ENCODE measurements at places on chromosomes 3 and 15.

GRCh38 chr3:55554634-55555425, 67.7 kb upstream of the WNT5A start:
- no peak for ATAC-seq

GRCh38 chr3:87461036-87461435, 184.7 kb upstream of the POU1F1 start:
- ATAC-seq = no peak

DNA sequence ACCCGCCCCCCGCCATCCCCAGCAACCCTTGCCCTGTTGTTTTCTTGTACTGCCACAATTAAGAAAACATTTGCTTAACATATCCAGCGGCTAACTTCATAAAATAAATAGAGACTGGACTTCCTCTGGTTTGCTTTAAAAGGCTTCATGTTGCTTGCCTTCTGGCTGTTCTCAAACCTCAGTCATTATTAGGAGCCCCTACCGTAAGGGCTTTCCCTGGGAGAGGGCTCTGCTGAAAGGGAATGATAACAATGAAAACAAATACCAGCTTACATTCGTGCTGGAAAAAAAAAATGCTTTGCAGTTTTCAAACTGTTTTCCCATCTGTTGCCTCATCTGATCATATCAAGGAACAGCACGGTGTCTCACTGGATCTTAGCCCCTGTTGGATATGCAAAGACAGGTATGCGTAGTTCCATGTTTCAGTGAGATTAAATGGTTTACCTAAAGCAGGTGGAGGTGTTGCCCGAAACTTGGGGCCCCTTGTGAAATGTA, 77.2 kb upstream of the VGLL4 start:
- no peak for ATAC-seq

GRCh38 chr3:31213869-31214486, 318.7 kb upstream of the STT3B start:
- ATAC-seq = peak; percentile 16

GRCh38 chr3:14906355-14906971, 40.9 kb upstream of the NR2C2 start:
- ATAC-seq = no peak

- ATAC-seq = no peak
Measured at GRCh38 chr3:42459151-42459550, 43.3 kb upstream of the VIPR1 start.

DNA sequence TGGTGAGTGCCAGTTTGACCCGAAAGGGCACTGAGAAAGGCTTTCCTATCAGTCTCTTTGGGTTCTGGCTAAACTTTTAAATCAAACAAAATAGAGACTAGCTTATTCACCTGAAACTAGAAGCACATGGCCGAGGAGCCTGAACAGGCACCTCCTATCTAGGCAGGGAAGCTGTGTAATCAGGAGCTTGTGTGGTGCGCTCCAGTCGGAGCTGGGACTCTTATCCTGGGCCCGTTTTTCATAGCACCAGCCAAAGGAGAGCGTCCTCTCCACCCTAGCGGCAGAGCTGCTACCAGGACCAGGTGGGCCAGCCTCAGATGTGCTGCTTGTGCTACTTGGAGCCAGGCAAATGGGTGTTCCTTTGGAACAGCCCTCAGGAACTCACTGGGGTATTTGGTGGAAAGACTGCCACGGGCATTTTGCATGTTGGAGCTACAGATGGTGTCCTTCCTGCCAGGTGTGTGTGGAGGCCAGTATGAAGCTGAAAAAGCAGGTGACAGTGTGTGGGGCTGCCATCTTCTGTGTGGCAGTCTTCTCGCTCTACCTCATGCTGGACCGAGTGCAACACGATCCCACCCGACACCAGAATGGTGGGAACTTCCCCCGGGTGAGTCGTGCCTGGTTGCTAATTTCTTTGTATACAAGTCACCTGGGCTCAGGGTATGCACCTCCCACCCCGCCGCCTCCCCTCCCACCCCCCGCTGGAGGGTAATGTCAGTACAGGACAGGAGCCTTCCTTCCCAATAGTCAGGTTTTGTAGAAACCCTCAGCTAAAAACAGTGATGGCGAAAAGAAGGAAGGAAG, 833 bp downstream of the MAN2A2 start:
- peak; percentile 3 for ATAC-seq

GRCh38 chr15:101091080-101092017, 160.5 kb downstream of the CHSY1 start:
- no peak for ATAC-seq

- no peak for ATAC-seq
Measured at GRCh38 chr3:49711489-49711888, 8.0 kb downstream of the AMIGO3 start.

- ATAC-seq = no peak
Measured at GRCh38 chr3:128338536-128339330, 128.0 kb downstream of the DNAJB8 start.

DNA sequence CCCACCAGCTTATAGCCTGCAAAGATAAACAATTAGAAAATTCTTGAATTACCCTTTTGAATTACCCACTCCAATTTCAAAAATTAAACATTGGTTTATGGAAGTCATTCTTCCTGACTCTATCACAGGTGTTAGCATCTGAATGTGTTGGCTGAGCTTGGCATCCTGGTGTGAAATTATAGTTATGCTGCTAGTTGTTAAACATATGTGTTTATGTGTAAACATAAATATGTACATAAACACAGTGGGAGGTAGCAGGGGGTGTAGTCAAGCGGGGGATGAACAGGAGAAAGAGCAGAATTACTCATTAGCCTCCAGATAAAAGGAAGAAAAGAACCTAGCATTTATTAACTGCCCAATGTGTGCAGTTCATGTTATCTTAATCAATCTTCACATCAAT, 530.2 kb downstream of the MCTP2 start:
- ATAC-seq = no peak

DNA sequence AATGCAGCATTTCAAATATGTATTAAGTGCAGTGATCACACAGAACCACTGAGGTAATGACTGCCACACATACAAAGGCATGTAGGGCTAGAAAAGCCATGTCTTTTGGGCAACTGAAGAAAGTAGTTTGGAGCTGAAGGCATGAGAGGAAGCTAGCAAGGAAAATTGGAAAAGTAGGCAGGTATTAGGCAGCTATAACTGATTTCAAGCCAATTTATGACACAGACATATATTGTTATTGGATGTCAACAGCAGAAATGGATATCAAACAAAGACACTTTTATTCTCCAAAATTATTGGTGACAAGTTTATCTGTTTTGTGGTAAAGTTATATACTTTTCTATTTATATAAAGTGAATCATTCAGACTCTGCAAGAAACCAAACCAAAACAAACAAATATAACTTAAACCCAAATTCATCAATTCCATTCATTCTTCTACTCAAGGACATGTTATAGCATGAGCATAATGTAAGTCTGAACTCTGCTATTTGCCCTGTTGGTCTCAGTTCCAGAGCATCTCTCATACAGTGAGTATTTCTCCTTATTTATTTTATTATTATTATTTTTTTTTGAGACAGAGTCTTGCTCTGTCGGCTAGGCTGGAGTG, 307.4 kb upstream of the COL8A1 start:
- no peak for ATAC-seq

GRCh38 chr3:116905794-116906193, 196.2 kb downstream of the TUSC7 start:
- ATAC-seq = no peak

DNA sequence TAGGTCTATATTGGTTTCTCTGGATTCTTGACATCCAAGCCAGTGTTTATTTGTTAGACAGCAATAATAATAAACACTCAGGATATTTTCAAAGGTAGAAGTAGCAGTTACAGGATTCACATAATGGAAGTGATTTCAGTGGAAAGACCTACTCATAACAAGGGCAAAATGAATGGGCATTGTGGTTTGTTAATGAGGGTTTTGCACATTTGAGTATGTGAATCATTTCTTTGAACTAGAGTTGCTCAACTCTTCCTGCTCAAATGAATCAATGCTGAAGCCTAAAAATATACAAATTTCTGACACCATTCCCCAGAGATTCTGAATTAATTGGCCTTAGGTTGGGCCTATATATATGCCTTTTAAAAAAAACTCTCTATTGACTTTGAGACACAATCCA, 4.1 kb upstream of the COL6A5 start:
- ATAC-seq = peak; percentile 65

DNA sequence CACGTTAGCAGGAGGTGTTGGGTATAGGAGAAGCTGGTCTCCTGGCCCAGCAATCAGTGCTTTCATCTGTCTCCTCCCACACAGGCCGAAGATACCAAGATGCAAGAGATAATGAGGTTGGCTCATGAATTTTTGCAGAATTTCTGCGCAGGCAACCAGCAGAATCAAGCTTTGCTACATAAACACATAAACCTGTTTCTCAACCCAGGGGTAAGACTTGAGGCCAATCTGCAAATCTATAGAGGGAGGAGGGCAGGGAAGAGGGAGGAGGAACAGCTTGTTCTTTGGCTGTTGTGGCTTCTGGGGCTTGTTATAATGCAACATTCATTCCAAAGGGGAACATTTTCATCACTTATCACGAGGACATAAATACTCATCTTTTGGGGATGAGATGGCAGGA, 195.3 kb downstream of the ITPR1 start:
- ATAC-seq = no peak

DNA sequence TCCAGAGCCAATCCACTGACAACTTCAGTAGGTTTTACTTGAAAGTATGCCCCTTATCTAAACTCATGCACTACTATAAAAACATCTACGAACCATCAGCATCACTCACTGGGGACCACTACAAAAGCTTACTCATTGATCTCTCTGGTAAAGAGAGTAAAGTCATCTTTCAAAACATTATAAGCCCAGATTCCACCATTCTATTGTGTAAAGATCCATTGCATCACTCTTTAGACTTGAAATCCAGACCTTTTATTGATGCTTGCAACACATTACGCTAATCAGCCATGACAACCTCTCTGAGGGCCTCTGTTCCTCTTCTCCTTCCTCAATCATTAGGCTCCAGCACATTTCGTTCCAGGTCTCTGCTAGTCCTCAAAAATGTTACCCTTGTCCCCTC, 248.9 kb upstream of the WNT5A start:
- no peak for ATAC-seq

- ATAC-seq = no peak
Measured at GRCh38 chr3:144097163-144097562, 125.5 kb downstream of the DIPK2A start.

DNA sequence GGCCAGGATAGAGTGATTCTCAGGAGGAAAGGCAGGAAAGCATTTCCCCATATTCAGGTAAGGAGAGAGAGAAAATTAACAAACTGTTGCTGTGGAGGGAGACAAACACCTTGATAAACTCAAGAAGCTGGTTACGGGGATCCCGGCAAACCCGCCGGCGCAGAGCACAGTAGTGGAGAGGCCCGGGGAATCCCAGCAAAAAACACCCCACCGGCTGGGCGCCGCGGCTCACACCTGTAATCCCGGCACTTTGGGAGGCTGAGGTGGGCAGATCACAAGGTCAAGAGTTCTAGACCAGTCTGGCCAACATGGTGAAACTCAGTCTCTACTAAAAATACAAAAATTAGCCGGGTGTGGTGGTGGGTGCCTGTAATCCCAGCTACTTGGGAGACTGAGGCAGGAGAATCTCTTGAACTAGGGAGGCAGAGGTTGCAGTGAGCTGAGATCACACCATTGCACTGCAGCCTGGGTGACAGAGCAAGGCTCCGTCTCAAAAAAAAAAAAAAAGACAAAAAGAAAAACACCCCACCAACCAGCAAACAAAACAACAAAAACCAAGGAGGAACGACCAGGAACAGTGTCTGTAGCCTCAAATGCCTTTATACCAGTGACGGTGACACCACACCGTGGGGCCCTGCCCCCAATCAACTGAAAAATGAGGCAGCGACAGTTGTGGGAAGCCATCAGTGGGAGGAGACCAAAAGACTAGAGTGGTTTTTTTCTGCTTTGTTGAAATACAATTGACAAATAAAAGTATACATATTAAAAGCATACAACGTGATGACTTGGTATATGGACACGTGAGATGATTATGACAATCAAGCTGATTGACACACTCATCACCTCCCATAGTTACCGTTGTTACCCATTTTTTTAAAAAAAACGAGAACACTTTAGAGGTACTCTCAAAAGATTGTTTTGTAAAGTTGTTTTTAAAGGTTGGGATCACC, 40.2 kb upstream of the IDH2 start:
- peak; percentile 78 for ATAC-seq

GRCh38 chr15:35117543-35118265, 32.6 kb upstream of the NANOGP8 start:
- ATAC-seq = no peak

- ATAC-seq = no peak
Measured at GRCh38 chr3:170471149-170471548, 52.5 kb downstream of the CLDN11 start.

Data from activated T-helper 17 cell treated with anti-CD3 and anti-CD28 coated beads, Interleukin-2, amount 50 U/mL, for 72 hours (primary cell).